ENCODE measurements at places on chromosomes 5 and 9.

GRCh38 chr9:130756037-130756436 lies 62.5 kb downstream of the EXOSC2 start:
- no peak for DNase-seq

DNA sequence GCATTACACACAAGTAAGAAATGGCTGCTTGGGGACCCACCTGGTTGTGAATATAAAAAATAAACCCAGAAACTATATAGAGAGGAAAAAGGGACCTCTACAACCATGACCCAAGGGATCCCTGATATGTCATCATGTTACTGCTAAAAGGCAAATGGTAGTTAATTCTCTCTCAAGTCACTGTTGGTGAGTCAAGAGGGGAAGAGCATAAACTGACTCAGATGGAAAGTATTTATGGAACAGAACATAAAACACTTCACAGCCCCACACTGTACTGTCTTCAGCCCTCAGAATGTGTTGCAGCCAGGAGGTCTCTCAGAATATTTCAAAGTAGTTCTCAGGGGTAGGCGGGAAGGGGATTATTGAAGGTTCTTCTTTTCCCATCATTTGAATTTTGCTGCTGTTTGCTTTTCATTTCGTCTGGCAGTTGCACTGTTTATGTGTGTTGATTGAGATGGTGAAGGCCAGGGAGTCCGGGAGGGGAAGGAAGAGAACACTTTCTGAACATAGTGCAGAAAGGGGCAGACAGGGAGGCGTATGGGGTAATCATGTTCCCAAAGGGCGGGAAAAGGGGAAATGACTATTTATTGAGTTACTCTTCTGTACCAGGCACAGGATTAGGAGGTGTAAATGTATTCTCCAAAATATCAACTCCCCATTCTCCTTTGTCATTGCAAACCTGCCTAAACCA lies 85.5 kb downstream of the TEK start:
- peak; percentile 50 for DNase-seq

- DNase-seq, result no peak
Observed at GRCh38 chr5:73199671-73200070, 26.7 kb downstream of the TMEM174 start.

GRCh38 chr5:3230941-3231340 lies 364.7 kb upstream of the IRX1 start:
- DNase-seq, result no peak

- peak; percentile 6 for DNase-seq
Observed at GRCh38 chr9:71446473-71447411, 321.6 kb downstream of the CEMIP2 start.

DNA sequence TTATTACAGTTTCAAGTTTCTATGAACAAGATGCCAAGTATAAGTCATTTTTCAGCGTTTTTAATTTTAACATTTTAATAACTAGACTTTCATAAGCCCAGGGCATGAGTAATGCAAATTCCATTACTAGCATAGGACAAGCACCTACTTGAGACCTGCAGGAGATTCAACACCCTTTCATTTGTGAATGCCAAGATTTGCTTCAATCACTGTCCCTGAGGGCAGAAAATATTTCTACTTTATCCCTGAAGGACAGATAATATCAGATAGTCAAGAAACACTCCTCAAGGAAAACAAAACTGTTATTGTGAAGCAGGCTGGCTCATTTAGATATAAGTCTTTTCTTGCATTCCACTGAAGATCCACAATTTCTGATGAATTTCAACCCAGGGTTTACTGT lies 27.7 kb upstream of the ZNF622 start:
- no peak for DNase-seq

GRCh38 chr5:120609570-120609969 lies 145.5 kb downstream of the PRR16 start:
- DNase-seq, result no peak

- no peak for DNase-seq
Observed at GRCh38 chr5:132474881-132475496, 15.6 kb downstream of the IRF1 start.

- DNase-seq, result no peak
Observed at GRCh38 chr5:113057557-113057984, 81.0 kb downstream of the DCP2 start.

DNA sequence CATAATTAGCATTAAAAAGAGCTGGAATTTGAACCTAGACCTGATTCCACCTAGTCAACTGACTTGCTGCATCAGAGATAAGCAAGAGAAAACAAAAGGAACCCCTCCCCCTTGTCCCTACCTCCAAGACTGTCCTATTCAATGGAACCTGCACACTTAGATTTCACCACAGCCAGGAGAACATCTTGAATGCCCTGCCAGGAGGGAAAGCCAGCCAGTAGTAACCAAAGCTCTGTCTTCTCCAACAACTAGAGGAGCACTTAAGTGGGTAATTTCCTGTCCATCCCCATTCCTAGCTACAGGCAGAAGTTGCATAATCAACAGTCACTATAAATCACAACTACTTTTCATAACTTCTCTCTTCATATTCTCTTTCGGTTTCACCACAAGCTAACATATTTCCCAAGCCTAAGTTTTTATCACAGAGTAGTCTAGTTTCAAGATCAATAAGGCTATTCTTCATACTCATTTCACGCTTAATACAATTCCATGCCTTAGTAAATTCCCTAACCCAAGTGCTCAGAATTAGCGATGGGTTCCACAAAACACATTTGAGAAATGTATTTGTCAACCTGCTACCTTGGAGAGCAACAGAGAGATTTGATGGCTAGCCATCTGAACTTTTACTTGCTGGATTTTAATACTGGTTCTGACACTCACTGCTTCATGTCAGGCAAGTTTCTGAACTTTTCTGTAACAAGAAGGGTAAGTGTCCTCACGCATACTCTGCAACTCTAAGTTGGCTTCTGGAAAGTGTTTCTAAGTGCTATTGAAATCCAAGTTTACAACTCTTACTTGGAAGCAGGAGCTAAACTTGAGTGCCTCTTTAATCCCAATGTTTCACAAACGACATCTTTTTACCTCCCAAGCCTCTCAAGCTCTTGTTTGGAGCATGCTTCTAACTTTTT lies 2.0 kb downstream of the DENND1A start:
- peak; percentile 27 for DNase-seq

DNA sequence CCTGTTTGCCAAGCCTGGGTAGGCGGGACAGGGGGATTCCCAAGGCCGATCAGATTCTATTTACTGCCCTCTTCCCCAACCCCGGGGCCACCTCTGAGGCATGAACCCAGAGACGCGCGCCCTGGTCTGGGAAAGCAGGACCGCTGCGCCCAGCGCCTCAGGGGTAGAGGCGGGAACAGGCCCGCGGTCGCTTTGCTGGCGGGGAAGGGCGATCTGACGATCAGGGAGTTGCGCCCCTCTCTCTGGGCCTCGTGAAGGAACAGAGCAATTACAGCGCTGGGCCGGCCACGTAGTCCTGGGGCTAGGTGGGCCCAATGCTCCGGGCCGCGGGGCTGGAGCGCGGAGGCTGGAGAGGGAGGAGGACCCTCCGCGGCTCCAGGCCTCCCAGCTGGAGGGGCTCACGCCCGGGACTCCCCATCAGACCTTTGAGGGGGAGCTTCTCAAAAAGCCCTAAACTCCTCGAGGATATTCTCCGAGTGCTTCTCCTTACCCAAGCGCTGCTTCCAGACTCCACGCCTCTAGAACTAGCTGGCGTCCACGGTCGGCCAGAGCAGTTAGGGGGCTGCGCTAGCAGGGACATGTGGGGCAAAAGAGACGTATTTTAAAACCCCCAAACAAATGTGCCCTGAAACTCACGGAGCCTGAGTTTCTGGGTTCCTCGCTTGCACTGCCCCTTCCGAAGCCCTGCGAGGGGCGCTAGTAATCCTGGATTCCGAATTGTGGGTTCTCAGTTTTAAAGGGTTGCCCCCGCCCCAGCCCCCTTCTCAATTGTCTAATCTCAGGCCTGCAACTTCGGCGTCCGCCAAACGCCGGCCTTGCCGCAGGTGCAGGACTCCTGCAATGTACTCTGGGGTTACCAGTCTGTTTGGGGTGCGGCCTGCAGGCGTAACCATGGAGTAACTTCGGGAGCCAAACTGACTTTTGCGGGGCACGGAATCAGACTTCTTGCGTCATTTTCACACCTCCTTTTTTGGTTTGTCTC lies 57.6 kb downstream of the TMEM174 start:
- DNase-seq, result no peak

- no peak for DNase-seq
Observed at GRCh38 chr5:59034498-59035186, 451.8 kb downstream of the RAB3C start.

- DNase-seq, result no peak
Observed at GRCh38 chr5:52041842-52042241, 658.6 kb downstream of the ISL1 start.

GRCh38 chr5:135235551-135236227 lies 163.3 kb downstream of the MACROH2A1 start:
- DNase-seq, result no peak

DNA sequence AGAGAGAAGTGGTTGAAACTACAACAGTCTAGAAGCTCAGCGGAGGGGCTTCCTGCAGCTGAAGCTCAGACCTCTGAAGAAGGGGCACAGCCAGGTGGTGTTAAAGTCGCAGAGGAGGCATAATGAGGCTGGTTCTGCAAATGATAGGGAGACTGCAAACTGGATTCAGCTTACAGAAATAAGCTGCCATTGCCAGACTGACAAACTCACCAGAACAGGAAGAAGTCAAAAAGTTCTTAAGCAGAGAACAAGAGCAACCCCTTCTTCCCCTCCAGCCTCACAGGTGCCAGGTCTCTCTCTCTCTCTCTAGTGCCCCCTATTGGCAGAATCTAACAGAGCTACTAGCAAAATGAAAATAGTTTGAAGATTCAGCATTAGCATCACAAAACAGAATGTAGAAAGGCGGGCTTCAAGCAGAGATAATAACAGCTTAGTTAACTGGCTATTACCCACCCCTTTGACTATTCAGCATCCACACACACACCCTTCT lies 76.7 kb downstream of the GRAMD2B start:
- no peak for DNase-seq

DNA sequence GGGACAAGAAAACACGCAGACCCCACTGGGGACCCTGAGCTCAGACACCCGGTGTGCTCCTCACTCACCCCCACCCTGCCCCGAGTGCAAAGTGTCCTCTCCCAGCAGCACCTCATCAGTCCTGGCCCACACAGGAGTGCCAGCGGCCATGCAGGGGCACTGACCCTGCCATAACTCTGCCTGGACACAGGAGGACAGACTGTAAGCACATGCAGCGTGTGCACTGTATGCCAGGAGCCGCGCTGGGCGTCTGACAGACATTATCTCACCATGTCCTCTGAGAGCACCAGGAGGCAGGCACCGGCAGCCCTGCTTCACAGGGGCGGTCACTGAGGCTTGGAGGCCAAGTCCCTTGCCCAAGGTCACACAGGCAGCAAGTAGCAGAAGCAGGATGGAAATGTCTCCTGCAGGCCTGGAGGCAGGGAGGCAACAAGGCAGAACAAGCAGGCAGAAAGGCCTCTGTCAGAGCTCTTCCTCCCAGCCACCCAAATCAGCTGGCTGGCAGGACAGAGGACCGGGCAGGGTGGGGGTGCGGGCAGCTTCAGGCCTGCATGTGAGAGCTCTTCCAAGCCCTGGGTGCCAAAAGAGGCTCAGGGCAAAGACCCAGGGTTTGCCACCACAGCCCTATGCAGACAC lies 8.4 kb downstream of the EEIG1 start:
- no peak for DNase-seq

DNA sequence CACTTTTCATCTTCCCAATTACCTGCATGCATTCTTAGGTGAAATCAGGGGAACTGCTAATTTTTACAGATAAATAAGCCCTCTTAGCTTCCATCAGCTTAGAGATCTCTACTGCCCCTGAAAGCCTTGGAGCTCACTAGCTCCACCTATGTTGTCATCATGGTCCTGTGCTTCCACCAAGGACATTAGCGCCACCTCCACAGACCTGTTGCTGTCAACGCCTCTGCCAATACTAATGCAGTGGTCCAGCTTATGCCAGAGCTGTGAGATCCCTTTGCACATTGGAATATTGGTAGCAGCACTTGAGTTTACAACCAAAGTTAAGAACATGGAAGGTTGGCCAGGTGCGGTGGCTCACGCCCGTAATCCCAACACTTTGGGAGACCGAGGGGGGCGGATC lies 7.7 kb upstream of the SHISAL2B start:
- no peak for DNase-seq

DNA sequence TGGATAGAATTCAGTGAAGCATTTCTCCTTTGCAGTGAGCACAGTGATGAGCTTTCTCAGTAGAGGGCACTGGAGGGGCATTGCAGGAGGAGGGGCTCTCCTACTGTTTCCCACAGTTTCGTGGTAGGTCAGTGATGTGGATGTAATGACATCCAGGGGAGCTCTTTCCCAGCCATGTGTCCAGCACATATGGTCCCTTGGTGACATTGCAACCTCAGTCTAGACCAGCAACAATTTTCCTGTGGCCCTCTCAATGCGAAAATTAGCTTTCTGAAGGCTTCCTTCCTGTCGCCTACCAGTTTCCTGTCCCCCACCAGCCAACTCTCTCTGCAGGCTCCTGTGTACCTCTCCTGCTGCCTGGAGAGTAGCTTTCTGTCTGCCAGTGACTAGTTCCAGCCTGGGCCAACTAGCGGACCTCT lies 6.9 kb upstream of the PDCL start:
- no peak for DNase-seq

GRCh38 chr9:29183971-29184370 lies 1610.7 kb upstream of the C9orf72 start:
- no peak for DNase-seq

DNA sequence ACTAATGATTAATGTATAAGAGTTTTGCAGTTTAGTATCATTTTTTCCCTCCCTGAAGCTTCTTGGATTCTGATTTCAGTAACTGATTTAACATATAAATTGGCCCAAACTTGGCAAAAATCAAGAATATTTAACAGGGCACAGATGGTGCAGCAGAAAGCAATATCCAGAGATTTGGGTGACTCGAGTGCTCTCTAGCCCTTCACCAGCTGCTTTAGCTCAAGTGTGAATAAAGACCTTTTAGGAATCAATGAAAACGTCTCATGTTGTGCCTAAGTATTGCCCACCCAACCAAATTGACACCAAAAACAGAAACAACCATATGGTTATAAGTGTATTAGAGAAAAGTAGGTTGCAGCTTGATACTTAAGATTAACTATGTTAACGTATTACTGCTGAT lies 933.4 kb upstream of the PTPRD start:
- no peak for DNase-seq

GRCh38 chr5:142826741-142827492 lies 56.7 kb downstream of the ARHGAP26 start:
- DNase-seq, result no peak

GRCh38 chr5:134530301-134531077 lies 5.0 kb downstream of the JADE2 start:
- no peak for DNase-seq

DNA sequence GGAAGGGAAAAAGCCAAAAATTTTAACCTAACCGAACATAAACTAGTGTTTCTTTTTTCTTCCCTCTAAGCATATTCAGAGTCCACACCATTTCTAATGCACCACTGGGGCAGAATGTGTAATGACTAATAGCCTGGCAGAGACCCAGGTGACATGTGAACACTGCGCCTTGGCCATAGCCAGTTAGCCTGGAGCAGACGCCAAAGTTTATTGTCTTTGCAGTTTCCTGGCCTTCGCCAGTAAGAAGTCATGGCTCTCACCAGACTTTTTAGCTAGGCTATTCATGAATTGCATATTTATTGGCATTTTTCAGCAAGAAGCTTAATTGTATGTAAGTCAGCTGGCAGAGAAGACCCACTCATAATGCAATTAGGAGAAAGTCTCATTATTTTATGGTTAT lies 182.8 kb upstream of the SLC27A6 start:
- DNase-seq, result peak; percentile 72
